ENCODE measurements at places on chromosomes 11 and 22.

DNA sequence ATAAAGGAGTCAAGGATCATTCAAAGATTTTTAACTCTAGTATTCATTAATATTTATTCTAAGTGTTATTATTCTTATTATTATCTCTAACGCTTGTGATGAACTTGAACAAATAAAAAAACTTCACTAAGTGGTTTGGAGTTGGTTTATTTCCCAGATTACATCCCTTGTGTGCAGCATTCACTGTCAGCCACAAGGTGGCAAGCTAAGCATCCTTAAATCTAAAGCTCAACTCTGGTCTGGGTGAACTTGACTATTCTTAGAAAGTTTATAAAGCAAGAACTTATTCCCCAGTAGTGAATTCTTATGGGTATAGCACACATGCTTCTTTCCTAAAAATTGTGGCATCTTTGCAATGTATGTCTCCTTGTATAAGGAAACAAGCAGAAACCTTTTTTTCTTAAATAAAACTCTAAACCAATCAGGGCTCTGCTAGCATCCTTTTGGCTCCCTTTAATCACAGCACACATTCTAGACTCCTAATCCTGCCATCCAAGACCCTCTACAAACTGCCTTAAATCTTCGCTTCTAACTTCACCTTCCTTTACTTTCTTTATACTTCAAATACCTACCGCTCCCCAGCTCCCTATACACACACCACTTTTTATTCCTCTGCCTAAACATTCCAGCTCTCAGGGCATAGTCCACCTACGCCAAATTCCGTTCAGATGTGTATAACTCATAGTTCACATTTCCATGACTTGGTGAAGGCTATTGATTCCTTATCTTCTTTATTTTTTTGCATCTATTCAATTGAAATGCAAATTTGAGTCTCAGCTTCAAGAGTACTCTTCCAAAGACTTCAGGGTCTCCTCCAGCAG, 1068.8 kb downstream of the DLG2 start:
- DNase-seq, result peak; percentile 61

GRCh38 chr11:16985297-16985696, 28.9 kb downstream of the PLEKHA7 start:
- DNase-seq, result no peak

GRCh38 chr11:36240173-36240572, 49.1 kb downstream of the COMMD9 start:
- DNase-seq, result peak; percentile 30

DNA sequence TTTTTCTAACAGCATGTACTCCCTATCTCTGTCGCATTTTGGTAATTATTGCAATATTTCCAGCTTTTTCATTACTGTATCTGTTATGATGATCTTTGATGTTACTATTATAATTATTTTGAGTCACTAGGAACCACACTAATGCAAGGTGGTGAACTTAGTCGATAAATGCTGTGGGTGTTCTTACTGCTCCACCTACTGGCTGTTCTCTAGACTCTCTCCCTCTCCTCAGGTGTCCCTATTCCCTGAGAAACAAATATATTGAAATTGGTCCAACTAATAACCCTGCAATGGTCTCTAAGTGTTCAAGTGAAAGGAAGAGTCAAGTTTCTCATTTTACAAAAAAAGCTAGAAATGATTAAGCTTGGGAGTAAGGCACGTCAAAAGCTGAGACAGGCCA, 10.5 kb downstream of the ARL14EP start:
- no peak for DNase-seq

GRCh38 chr11:120383518-120384155, 47.4 kb downstream of the ARHGEF12 start:
- no peak for DNase-seq

DNA sequence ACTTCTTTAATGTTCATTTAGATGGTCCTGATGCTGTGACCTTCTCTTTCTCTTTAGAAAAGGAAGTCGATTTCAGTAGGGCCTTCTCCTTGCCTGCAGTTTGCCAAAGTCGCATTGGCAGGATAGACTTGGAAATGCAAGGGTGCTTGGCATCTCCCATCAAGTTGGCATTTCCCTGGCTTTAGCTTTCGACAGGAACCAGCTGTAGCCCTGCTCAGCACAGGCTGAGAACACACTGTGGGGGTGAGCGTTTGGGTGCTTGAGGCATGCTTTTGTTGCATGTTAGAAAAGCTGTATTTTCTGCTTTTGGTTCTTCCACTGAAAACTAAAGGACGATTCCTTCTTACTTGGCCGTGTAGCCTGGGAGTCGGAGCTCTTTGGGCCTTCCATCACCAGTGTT, 37.7 kb downstream of the LDLRAD3 start:
- DNase-seq, result no peak

DNA sequence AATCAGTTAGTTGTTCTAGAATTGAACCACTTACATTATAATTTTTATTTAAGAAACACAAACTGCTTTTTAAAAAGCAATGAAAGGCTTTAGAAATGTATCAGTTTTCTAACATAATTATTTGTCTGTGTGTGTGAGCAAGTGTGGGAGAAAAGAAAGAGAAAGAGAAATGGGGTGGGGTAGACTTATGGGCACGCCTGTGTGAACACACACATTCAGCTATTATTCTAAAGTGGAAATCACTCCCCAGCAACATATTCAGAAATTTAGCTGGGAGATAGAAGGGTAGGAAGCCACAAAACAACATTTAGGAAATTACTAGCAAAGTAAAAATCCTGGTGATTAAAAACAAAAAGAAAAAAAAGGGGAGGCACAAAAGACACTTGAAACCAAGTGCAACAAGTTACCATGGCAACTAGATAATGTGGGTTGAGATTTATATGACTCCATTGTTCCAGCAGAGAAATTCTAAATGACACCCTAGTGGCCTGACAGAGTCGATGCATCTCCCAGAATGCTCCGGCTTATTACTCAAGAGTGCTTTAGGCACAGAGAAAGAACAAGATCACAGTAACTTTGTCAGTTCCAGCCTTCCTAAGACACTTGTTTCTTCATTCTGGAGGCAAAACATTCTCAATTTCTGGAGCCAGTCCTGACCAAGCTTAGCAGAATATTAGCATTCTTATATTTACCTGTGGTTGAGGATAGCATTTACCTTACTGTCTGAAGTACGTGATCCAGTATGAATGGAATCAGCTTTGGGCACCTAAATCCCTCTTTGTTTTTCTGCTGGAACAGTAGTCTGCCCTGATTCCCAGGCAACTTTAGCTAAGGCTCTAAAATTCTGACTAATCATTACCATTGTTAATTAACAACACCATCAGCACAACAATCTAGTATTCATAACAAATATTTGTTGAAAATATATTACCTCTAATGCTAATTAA, 444.4 kb downstream of the DLG2 start:
- peak; percentile 3 for DNase-seq

DNA sequence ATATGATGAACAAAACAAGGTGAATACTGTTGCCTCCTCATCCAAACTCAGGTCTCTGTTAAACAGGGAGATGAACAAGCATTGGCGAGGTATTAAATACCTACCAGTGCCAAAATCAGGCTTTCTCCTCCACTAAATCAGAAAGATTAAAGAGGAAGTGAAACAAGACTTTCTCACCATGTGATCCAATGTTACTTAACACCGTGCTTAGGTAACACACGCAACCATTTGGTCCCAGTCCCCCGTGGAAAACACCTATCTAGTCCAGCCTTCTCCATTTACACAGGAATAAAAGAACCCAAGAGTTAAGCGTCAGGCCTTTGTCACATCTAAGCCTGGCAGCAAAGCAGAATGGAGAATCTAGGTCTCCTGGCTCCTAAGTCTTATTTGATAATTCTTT, 34.5 kb downstream of the TENM4 start:
- DNase-seq, result no peak

GRCh38 chr11:48101958-48102357, 114.7 kb upstream of the OR4B1 start:
- no peak for DNase-seq

GRCh38 chr22:39253435-39254070, 8.8 kb upstream of the PDGFB start:
- peak; percentile 67 for DNase-seq

GRCh38 chr11:26194881-26195280, 137.0 kb upstream of the ANO3 start:
- DNase-seq, result no peak

DNA sequence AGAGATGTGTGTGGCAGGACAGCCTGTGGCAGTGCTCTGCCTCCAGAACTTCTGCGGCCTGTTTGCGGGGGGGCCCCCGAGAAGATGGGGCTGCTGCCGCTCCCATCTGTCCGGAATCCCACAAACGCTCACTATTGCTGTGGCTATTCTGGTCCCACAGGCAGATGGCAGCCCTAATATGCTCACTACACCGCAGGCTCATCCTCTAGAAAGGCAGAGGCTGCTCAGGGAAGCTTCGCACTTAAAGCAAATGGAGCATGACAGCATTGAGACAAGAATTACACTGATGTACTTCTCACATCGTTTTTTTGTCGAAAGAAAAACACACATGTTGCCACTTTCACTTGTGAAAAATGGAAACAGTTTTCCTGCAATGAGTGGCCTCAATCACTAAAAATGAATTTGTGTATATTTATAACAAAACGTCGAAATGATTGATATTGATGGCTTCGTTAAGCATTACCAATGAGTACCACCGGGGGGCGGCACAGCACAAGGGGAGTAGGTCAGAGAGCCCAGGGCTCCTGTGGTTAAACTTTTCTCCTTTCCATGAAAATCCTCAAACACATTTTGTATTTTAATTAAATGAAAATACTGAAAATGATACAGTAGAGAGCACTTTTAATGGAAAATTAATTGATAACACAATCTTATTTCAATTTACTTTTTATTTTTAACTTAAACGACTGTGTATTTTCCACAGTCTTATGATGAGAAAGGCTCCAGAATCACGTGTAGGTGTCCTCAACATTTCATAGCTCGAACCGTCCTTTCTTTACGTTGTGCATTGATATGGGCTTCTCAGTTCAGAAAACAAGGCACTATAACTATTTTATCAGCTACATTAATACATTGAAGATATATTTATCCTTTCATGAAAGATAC, 69.1 kb downstream of the CTTN start:
- DNase-seq, result peak; percentile 33

- no peak for DNase-seq
Measured at GRCh38 chr22:27296091-27296675, 505.4 kb downstream of the MN1 start.

GRCh38 chr11:63639199-63639832, 25.1 kb upstream of the PLAAT3 start:
- DNase-seq, result peak; percentile 64

DNA sequence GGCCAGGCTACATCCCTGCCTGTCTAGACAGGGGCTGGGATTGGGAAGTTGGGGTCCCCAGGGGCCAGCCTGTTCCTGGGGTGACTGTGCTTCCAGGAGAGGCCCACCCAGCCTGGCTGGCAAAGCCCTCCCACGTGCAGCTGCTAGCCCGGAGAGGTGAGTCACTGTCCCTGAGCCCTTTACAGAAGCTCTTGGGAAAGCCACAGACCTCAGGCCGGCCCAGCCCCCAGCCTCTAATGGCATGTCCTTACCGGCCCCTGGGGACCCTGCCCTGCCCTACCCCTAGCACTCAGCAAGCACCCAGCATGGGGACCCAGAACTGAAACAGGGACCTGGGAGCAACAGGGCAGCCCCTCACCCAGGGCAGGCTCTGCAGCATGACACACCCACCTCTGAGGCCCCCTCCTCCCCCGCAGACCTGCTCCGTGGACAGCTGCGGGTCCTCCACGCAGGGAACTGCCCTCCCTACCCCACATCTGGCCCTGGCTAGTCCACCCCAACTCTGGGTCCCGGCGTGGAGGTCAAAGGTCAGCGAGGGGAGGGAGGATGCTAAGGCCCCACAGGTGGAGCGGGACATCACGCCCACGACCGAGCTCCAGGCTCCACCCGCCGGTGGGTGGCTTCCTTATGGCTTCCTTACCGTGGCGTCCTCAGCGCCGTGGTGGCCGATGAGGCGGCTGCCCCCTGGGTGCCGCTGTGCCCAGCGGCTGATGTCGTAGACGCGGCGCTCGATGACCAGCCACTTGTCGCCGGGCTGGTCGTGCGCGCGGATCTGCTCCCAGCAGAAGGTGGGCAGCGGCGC, 615 bp downstream of the FADS3 start:
- peak; percentile 81 for DNase-seq

- peak; percentile 43 for DNase-seq
Measured at GRCh38 chr11:95659088-95659487, 130.5 kb downstream of the FAM76B start.

DNA sequence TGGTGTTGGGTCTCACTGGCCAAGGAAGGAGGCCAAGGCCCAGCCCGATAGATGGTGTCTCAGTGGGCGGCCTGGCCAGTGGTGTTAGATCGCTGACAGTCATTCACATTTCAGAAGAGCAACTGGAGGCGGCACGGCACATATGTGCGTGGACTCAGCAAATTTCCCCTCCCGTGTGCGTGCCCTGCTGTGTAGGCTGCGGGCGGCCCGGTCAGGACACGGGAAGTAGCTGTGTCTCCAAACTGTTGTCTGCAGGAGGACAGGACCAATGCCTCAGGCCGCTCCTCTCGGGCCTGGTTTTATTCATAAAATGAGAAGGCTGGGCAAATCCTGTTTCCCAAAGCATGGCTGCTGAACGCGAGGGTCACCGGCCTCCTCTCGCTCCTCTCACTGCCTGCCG, 711.7 kb downstream of the BRD1 start:
- no peak for DNase-seq

DNA sequence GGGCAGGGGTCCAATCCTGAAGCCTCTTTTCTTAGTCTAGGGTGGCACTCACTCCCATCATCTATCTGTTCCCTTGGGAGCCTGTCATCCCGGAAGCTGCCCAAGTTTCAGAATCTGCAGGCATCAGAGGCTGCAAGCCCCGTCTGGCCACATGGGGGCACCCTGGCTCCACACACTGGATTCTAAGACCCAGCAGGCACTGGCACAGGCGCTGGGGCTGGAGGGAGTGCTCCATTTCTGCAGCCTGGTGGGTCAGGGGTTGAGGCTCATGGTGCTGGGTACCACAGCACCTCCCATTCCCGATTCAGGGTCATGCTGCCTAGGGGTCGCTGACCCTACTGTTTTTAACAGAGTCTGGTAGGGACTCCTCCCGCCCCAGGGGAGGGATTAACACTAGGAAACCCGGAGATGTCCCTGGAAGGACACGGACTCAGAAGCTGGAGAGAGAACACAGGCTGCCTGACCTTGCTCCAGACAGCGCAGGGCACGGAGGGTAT, 243.9 kb upstream of the SYN3 start:
- DNase-seq, result peak; percentile 66

DNA sequence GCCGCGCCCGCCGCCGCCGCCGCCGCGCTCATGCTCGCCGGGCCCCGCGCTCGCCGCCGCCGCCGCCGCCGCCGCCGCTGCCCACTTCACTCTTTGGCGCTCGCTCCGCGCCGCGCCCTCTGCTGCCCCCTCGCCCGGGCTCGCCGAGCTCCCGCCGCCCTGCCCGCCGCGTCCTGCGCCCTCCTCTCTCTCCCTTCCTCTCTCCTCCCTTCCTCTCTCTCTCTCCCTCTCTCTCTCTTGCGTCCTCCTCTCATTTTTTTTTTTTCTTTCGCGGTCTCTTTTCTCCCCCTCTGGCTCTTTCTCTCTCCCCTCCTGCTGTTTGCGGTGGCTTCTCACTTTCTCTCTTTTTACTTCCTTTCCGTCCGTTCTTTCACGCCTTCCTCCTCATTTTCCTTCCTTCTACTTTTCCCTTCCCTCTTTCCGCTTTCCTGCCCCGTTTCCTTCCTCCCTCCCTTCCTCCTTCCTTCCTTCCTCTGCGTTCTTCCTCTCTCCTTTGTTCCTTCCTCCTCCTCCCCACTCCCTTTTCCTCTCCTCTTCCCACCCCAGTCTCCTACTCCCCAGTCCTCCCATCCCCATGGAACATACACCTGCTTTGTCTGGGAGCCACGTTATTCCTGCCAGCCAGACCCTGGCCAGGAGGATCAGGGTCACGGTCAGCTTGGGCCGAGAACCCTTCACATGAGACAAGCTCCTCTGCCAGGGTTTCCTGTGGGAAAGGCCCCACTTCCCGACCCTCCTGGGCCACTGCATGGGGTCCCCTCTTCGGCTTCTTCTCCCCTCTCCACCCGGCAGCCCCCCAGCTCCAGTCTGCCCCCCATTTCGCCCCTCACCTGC, 19.3 kb upstream of the SHISAL1 start:
- peak; percentile 46 for DNase-seq

Data from AG10803 (cell line).